Left cardiac atrium (tissue), 4 donors: ENCODE measurements at places on chromosomes 11 and 22.

GRCh38 chr11:120215634-120216033 is 4.8 kb downstream of the OAF start:
- DNase-seq = peak; percentile 71

GRCh38 chr11:31355817-31356216 is 13.7 kb downstream of the DCDC1 start:
- no peak for DNase-seq

GRCh38 chr22:32852395-32853251 is 51.1 kb downstream of the TIMP3 start:
- DNase-seq = peak; percentile 75

DNA sequence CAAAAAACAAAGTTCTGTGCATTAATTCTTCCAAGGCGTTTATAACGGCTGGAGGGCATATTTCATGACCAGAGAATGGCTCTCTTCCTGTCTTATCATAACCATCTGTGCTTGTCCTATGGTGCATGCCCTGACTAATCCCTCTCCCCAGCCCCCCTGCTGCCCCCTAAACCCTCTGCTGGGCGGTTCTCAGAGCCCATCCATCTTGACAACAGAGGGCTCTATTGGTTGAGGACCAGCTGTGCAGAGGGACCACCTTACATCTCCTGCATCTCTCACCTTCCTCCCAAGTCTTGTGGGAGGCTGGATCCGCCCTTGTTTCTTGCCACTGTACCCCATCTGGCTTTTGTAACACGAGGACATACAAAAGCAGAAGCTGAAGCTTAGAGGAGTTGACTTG is 282.1 kb downstream of the MIAT start:
- no peak for DNase-seq

- DNase-seq = peak; percentile 91
Observed at GRCh38 chr11:121417055-121417551, 35.0 kb upstream of the SORL1 start.

- peak; percentile 69 for DNase-seq
Observed at GRCh38 chr11:47408598-47409439, 429 bp downstream of the SLC39A13 start.

GRCh38 chr22:38413085-38414008 is 41.7 kb downstream of the KCNJ4 start:
- DNase-seq = no peak

DNA sequence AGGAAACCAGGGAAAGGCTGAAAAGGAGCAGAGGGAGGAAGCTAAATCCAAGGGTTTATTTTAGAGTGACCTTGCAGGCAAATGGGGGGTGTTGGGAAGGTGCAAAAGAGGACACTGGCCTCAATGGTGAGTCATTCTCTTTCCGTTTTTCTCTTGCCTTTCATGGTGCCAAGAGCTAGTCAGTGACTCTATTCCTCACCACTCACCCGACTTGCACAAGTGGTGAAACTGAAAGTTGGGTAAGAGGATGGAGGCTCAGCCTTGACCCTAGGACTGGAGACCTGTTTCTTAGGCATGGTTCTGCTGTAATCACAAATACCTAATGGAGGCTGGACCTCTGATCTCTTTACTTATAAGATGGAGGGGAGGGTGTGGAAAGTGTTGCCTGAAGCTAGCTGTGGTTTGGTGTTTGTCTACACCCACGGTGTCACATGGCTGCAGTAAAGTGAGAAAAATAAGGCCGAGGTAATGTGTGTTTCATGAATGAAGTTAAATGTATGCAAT is 67.3 kb upstream of the CREB3L1 start:
- DNase-seq = no peak

GRCh38 chr11:38553148-38553547 is 1955.1 kb upstream of the RAG2 start:
- no peak for DNase-seq

GRCh38 chr11:115188188-115188897 is 315.9 kb downstream of the CADM1 start:
- no peak for DNase-seq

DNA sequence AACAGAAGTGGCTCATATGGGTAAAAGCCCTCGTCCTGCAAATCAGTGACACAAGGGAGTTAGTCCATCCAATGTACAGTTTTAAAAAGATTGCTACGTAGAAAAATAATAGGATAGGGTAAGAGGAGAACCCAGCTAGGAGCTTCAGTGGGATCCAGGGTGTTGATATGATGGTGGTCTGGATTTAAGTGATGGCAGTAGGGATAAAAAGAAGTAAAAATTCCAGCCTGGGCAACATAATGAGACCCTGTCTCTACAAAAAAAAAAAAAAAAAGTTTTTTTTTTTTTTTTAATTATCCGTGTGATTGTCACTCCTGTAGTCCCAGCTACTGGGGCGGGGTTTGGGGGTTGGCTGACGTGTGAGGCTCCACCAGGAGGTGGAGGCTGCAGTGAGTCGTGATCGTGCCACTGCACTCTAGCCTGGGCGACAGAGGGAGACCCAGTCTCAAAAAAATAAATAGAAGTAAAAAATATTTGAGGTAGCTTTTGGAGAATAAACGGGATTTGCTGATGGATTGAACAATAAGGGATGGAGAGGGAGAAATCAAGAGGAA is 7.0 kb upstream of the L3MBTL2 start:
- peak; percentile 47 for DNase-seq

GRCh38 chr11:79309407-79309806 is 131.4 kb downstream of the TENM4 start:
- DNase-seq = no peak

- DNase-seq = no peak
Observed at GRCh38 chr11:102930451-102930850, 25.1 kb downstream of the MMP13 start.

GRCh38 chr11:70569618-70569890 is 171.2 kb downstream of the CTTN start:
- DNase-seq = no peak

GRCh38 chr22:17063411-17064106 is 21.2 kb upstream of the IL17RA start:
- peak; percentile 67 for DNase-seq

DNA sequence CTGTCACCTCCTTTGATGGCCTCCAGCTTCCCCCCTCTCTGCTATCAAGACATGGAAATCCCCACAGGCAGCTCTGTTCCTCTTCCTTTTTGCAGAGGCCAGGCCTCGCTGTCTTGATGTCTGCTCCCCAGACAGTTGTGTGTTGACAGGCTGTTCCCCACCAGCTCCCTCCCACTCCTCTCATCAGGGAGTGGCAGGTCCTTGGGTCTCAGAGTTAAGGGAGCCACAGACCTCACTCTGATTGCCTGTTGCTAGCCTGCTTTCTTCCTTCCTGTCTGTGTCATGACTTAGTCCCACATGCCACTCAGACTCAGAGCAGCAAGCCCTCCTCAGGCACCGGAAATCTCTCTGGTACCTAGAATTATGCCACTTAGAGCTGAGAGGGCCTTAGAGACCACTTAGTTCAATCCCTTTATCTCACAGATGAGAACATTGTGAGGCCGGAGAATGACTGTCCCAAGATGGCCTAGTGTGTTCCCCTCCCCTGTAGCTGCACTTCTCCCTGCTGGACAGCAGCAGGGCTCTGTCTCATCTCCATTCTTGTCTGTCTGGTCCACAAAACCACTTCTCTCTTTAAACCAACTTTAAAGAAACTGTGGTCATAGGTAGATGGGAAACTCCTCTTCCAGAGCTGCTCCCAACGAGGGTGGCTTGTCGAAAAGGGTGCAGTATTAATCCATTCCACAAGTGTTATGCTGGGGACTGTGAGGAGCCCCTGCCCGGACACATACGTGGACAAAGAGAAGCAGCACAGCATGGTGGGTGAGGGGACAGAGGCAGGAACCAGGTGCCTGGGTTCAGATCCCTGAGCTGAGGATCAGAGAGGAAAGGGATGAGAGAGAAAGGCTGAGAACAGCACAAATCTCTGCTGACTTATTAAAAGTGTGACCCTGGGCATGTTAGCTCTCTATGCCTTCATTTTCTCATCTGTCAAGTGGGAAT is 4.2 kb downstream of the AMPD3 start:
- DNase-seq = no peak

- peak; percentile 81 for DNase-seq
Observed at GRCh38 chr22:46622081-46622521, 1.9 kb downstream of the GRAMD4 start.

GRCh38 chr11:2207773-2208621 is 36.4 kb upstream of the TH start:
- DNase-seq = no peak

DNA sequence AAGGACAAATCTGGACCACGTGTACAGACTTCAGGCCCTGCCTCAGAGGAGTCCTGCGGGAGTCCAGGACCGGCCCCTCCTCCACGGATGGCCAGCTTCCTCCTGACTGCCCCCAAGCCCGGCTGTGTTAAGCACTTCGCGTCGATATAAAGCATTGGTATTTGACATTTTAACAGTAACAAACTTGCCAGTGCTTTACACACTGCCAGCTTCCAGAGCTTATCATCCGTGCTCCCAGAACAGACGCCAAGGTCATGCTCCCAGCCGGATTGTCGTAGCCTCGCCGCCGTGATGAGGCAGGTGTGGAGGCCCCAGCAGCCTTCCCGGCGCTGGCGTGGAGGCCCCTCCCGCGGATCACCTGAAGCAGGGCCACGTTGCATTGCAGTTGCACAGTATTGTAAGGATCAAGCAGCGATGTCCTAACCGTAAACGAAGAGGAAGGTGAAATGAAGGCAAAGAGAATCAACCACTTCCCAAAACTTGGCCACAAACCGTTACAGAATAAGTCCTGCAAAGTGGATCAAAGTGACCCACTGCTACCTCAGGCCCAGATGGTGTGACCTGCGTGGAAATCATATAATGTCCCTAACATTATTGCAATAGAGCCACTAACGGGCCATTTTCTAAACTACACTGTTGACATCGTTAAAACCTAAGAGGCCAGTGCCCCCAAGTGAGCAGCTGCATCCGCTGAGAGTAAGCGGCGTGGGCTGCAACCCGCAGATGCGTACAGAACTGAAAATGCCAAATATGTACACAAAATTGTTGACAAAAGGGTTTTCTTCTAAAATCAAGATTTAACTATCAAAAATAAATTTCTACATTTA is 51.6 kb downstream of the CERK start:
- DNase-seq = peak; percentile 67

DNA sequence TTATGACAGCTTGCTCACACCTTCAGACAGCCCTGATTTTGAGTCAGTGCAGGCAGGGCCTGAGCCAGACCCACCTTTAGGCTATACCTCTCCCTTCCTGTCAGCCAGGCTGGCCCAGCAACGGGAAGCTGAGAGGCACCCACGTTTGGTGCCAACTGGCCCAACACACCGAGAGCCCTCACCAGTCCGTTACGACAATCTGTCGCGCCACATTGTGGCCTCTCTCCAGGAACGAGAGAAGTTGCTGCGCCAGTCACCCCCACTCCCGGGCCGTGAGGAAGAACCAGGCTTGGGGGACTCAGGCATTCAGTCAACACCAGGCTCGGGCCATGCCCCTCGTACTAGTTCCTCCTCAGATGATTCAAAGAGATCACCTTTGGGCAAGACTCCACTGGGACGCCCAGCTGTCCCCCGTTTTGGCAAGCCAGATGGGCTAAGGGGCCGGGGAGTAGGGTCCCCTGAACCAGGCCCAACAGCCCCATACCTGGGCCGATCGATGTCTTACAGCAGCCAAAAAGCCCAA is 13.1 kb downstream of the MED19 start:
- no peak for DNase-seq

DNA sequence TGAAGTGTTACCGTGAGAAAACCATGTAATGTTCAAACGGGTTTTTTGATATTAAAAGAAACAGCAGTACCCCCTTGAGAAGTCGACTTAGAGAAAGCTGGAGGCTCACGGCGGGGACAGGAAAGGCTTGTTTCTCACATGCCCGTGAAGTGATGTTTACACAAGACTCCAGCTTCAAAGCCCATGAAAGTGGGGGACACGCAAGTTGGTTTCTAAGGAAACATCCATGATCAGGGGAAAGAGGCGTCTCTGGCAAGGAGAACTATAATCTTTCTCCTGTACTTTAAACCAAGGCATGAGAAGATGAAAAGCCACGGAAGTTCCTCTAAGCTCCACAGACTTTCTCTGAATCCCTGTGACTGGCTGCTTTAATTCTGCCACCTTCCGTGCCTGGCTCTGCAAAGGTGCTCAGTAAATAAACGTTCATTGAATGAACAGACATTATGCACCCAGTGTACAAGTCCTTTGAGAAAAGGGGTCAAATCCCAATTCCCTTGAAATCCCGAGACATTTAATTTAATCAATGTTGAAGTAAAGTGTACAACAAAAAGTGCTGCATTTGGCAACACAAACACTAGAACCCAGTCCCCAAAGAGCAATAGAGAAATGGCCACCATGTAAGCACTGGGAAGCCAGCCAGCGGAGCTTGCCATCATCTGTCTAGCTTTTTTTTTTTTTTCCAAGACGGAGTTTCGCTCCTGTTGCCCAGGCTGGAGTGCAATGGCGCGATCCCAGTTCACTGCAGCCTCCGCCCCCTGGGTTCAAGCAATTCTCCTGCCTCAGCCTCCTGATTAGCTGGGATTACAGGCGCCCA is 58.7 kb downstream of the AHNAK start:
- DNase-seq = no peak

- DNase-seq = no peak
Observed at GRCh38 chr11:12271241-12271640, 106.1 kb upstream of the PARVA start.

- no peak for DNase-seq
Observed at GRCh38 chr11:88478136-88478815, 140.7 kb upstream of the CTSC start.

- DNase-seq = no peak
Observed at GRCh38 chr11:61771985-61772455, 19.6 kb downstream of the MYRF start.

DNA sequence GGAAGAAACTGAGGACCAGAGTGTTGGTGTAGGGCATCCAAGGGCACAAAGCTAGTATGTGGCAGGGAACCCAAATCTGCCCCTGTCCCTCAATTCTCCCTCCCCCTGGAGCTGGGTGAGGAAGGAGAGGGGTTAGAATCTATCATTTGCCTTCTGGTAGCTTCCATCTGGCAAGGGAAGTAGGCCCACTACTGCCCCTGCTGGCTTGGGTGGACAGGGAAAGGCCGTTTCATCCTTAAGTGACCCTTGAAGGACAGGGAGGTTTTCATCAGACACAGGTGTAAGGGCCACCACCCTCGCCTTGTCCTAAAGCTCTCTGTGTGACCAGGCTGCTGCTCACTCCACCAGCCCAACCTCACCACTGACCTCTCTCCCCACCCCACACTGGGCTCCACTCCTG is 22.1 kb downstream of the NECTIN1 start:
- DNase-seq = no peak

DNA sequence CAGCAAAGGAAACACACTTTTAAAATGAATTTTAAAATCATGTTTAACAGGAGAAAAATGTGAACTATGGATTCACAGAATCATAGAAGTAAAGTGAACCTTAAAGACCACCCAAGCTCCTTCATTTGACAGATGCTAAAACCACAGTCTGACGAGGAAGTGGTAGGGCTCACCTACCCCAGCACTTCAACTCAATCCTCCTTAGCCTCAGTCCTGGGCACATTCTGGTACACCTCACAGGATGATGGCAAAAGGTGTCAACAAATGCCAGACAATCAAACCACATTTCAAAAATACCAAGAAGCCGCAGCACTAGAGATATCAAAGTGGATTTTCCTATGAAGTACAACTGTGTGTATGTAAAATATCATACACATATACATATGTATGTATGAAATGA is 43.1 kb downstream of the PITPNB start:
- DNase-seq = no peak

DNA sequence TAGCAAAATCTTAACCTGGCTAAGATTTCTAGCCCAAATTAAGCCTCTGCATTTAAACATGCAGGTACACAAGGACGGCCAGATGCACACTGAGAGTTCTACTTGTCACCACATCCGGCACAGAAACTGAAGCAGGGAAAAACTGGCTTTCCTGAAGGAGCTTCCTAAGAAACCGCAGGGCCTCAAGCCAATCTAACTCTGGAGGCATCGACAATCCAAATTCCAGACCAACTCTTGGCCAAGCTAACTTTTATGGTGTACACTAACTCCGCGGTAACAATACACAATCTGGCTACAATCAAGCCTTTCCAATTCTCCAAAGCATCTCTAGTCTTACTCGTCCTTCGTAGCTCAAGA is 1.2 kb downstream of the MSANTD2 start:
- no peak for DNase-seq
